ENCODE measurements at places on chromosomes 13 and 19.

- no peak for DNase-seq
These were observed 27.9 kb upstream of the PARP4 start for GRCh38 chr13:24540236-24541126.

- no peak for DNase-seq
These were observed 422.2 kb downstream of the KLF5 start for GRCh38 chr13:73480779-73481559.

DNA sequence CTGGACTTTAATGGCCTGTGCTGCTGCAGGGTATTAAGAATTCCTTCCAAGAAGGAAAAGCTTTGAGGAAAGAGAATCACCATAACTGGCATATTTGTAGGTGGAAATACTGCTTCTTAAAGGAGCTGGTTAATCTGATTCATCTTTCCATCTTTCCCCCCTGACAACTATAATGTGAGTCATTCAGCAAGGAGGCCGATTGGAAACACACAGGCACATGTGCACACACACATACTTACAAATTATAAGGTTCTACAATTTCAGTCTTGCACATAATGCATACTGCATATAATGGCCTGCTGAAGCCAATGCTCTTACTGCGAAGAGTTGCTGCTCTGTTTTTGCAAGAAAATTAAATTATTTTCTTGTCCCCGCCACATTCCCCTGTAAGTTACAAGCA is 78.8 kb upstream of the TPP2 start:
- no peak for DNase-seq

GRCh38 chr13:50484472-50485113 is 358.9 kb downstream of the DLEU7 start:
- no peak for DNase-seq

DNA sequence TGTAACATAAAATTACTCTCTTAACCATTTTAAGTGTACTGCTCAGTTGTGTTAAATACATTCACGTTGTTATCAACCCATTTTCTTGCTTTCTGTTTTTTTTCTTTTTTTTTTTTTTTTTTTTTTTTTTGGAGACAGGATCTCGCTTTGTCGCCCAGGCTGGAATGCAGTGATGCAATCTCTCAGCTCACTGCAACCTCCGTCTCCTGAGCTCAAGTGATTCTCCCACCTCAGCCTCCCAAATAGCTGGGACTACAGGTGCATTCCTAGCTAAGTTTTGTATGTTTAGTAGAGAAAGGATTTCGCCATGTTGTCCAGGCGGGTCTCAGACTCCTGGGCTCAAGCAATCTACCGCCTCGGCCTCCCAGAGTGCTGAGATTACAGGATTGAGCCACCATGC is 42.5 kb upstream of the C13orf42 start:
- DNase-seq = no peak

Data from T follicular helper cell (primary cell).